ENCODE measurements at places on chromosomes 4 and X. TPM values are rescaled to one million over a fixed set of nuclear protein-coding genes. Genes with fewer than 3 reads are reported as not detected.

DNA sequence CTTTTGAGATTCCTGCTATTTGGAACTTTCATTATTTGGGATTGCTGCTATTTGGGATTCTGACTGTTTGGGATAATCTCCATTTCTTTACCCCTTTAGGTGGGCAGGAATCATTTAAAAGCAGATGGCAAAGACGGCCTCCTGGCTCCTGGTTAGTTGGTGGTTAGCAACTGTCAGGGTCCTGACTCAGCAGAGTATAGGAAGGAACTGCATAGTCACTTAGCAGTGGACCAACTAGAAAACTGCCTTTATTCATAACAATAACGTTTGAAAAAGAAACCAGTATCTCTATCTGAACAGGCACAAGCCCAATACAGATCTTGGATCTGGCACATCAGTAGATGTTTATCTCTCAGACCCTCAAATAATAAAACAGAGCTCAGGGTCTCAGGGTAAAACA is 469.7 kb upstream of the FGF16 start:
- H3K36me3 ChIP-seq, result no peaks in the 10 kb centered on the region
- no peak overlapping the region for H3K4me3 ChIP-seq
- H3K27ac ChIP-seq, result no peak overlapping the region

GRCh38 chr4:95601356-95601755 is 52.6 kb upstream of the UNC5C start:
- H3K4me1 ChIP-seq, result no peaks in the 10 kb centered on the region
- no peaks in the 10 kb centered on the region for H3K27me3 ChIP-seq
- no peak overlapping the region for H3K27ac ChIP-seq

GRCh38 chr4:79147251-79147650 is 178.6 kb downstream of the NAA11 start:
- H3K4me3 ChIP-seq, result no peak overlapping the region
- no peak for DNase-seq
- no peak overlapping the region for H3K27ac ChIP-seq
- no peaks in the 10 kb centered on the region for H3K36me3 ChIP-seq
- no peaks in the 10 kb centered on the region for H3K4me1 ChIP-seq

GRCh38 chr4:185576962-185577950 is 41.9 kb upstream of the PDLIM3 start:
- H3K4me1 ChIP-seq, result no peaks in the 10 kb centered on the region
- H3K4me3 ChIP-seq, result no peak overlapping the region
- H3K36me3 ChIP-seq, result no peaks in the 10 kb centered on the region
- peak overlapping the region; percentile 55 for H3K27ac ChIP-seq
- no peak for DNase-seq

- H3K27me3 ChIP-seq, result no peaks in the 10 kb centered on the region
- DNase-seq, result peak; percentile 72
- H3K4me3 ChIP-seq, result no peak overlapping the region
- H3K36me3 ChIP-seq, result no peaks in the 10 kb centered on the region
- peak overlapping the region; percentile 33 for H3K27ac ChIP-seq
- peaks cover 16% of the 10 kb centered on the region for H3K4me1 ChIP-seq
Observed at GRCh38 chr4:152850377-152850776, 70.6 kb downstream of the ARFIP1 start.

- no peak overlapping the region for H3K27ac ChIP-seq
- no peaks in the 10 kb centered on the region for H3K27me3 ChIP-seq
- DNase-seq, result no peak
Observed at GRCh38 chr4:183985786-183986185, 80.7 kb downstream of the STOX2 start.

GRCh38 chrX:49237060-49237459 is 1.8 kb downstream of the CCDC22 start:
- no peaks in the 10 kb centered on the region for H3K36me3 ChIP-seq
- H3K27ac ChIP-seq, result no peak overlapping the region
- H3K27me3 ChIP-seq, result no peaks in the 10 kb centered on the region
- H3K4me3 ChIP-seq, result no peak overlapping the region
- no peaks in the 10 kb centered on the region for H3K4me1 ChIP-seq
- DNase-seq, result peak; percentile 67

DNA sequence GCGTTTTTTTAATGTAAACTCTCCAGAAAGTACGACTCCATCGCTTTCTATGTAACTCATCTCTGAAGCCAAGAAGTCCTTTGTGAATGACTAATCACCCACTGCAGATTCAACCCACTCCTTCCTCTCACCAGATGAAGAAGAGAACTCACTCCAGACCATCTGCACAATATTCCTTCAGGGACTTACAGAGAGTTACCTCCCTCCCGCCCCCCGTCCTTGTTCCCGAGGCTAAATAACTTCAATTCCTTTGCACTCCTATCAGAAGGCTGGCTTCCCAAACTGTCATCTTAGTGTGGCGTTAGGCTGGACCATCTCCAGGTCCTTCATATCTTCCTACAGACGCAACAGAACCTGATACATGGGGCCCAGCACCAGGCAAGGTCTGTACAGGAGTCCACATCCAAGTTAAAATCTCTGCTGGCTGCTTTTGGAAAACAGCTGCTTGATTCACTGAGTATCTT is 82.4 kb downstream of the AFAP1 start:
- no peak overlapping the region for H3K4me3 ChIP-seq
- H3K27ac ChIP-seq, result no peak overlapping the region
- DNase-seq, result no peak
- no peaks in the 10 kb centered on the region for H3K4me1 ChIP-seq

GRCh38 chr4:11869191-11869870 is 440.6 kb upstream of the HS3ST1 start:
- H3K36me3 ChIP-seq, result no peaks in the 10 kb centered on the region
- H3K27ac ChIP-seq, result no peak overlapping the region
- no peak overlapping the region for H3K4me3 ChIP-seq
- DNase-seq, result no peak

- no peak overlapping the region for H3K4me3 ChIP-seq
- no peaks in the 10 kb centered on the region for H3K4me1 ChIP-seq
- H3K36me3 ChIP-seq, result no peaks in the 10 kb centered on the region
- H3K27ac ChIP-seq, result no peak overlapping the region
Observed at GRCh38 chr4:119748853-119749252, 120.2 kb upstream of the PDE5A start.

GRCh38 chr4:14539246-14539645 is 463.0 kb upstream of the CPEB2 start:
- H3K4me3 ChIP-seq, result no peak overlapping the region
- H3K4me1 ChIP-seq, result no peaks in the 10 kb centered on the region
- H3K27ac ChIP-seq, result no peak overlapping the region
- DNase-seq, result no peak
- H3K36me3 ChIP-seq, result no peaks in the 10 kb centered on the region

DNA sequence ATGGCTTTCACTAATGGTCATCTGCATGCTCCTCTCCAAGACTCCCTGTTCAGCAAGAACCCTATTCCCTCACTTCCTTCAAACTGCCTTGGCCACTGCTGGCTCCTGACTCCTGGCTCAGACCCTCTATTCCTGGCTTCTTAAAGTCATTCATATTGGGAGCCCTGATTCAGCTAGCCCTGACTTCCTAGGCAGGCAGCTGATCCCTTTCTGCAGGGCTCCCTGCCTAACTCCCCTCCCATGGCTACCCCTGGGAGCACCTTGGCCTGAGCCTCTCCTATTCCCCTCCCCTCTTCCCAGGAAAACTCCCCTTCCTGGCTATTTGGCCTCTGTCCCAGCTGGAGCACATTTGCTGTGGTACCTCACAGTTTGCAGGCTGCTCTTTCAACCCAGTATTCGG is 154.9 kb upstream of the PJA1 start:
- no peak for DNase-seq
- no peaks in the 10 kb centered on the region for H3K27me3 ChIP-seq
- H3K27ac ChIP-seq, result no peak overlapping the region
- no peaks in the 10 kb centered on the region for H3K36me3 ChIP-seq

TBX22 gene
- total RNA-seq, result not detected

GLRB gene
- total RNA-seq, result 6.5 TPM

OTUD5 gene
- 42.6 TPM for total RNA-seq

CENPVL2 gene
- total RNA-seq, result not detected

CSN1S1 gene
- total RNA-seq, result not detected
